ENCODE measurements at places on chromosomes 5 and 9.

DNA sequence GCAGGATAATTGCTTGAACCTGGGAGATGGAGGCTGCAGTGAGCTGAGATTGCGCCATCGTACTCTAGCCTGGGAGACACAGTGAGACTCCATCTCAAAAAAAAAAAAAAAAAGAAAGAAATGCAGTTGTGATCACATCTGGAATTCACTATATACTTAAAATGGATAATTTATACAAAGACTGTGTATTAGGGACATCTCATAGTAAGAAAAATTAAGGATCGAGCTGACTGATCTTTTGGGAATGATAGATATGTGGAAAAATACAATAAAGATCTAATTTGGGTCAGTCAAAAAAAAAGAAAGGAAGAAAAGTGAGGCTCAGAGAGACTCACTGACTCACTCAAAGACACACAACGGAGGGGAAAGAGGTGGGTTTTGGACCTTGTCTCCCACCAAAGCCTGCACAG, 73.2 kb upstream of the STXBP1 start:
- DNase-seq, result no peak

- no peak for DNase-seq
Observed at GRCh38 chr5:122972877-122973276, 63.6 kb downstream of the PPIC start.

DNA sequence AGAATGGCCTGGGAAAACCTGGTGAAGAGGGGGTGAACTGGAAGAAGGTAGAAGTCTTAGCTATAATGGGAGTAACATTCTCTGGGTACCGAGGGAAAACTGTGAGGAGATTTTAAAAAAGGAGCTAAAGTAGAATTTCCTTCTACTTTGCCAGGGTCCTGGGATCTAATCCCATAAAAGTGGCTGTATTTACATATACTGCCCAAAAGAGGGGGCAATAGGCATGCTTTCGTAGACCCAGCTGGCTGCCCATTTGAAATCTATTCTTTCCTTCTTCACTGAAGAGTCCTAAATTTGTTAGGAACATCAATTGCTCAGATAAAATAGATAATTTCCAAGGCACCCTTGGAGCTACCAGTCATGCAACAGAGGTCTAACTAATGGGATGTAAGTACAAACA, 159.2 kb downstream of the CDC42SE2 start:
- DNase-seq, result no peak

DNA sequence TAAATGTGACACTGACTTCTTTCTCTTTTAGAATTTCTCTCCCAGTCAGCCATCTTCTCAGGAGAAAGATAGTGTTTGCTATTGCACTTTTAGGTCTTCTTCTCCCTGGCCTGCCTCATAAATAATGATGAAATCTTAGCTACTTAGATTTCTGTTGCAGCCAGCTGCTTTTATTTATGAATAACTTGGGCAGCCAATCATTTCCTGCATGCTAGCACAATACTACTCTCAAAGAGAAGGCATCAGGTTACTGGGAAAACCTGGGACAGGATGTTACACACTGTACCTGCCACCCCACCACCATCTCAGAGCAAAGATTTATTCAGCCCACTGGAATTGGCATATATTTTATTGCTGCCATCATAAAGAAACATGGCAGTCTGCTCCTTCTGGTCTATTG, 266.6 kb downstream of the PRELID2 start:
- DNase-seq, result no peak

DNA sequence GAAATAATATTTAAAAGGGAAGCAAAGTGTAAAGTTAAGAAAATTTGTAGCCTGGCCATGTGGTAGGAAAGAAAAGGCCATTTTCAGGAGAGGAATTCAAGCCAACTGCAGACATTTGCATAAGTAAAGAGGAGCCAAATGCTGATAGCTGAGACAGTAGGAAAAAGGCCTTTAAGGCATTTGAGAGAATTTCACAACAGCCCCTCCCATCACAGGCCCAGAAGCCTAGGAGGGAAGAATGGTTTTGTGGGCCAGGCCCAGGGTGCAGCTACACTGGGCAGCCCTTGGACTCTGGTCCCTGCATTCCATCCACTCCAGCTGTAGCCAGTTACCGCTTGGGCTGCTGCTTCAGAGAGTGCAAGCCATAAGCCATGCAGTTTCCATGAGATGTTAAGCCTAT, 1556.8 kb downstream of the EFNA5 start:
- no peak for DNase-seq

DNA sequence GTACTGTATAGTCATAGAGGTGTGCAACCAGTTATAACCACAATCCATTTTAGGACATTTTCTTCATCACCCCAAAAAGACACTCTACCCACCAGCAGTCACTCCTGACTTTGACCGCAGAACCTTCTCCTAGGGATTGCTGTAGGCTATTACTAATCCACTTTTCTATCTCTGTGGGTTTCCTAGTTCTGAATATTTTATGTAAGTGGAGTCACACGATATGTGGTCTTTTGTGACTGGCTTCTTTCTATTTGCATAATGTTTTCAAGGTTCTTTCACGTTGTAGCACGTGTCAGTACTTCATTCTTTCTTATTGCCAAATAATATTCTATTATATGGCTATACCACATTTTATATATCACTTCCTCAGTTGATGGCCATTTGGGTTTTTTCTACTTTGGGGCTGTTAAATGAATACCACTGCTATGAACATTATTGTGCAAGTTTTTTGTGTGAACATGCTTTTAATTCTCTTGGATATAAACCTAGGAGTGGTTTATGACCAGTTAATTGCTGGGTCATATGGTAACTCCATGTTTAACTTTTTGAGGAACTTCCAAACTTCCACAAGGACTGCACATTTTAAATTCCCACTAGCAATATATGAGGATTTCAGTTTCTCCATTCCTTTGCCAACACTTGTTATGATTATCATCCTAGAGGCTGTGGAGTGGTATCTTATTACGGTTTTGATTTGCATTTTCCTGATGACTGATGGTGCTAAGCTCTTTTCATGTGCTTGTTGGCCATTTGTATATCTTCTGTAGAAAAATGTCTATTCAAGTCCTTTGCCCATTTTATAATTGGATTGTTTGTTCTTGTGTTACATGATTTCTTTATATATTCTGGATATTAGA, 37.8 kb downstream of the MRRF start:
- no peak for DNase-seq

- no peak for DNase-seq
Observed at GRCh38 chr9:29865764-29866313, 2292.6 kb upstream of the C9orf72 start.

GRCh38 chr9:124758691-124759090, 12.4 kb downstream of the NR6A1 start:
- no peak for DNase-seq

GRCh38 chr9:31745886-31746285, 638.6 kb upstream of the ACO1 start:
- DNase-seq, result no peak

- DNase-seq, result no peak
Observed at GRCh38 chr9:68844157-68844556, 139.1 kb downstream of the PIP5K1B start.

GRCh38 chr5:72537166-72537565, 30.0 kb upstream of the ZNF366 start:
- no peak for DNase-seq

GRCh38 chr9:4509590-4509984, 19.3 kb downstream of the SLC1A1 start:
- DNase-seq, result no peak

- no peak for DNase-seq
Observed at GRCh38 chr5:3511519-3511918, 84.1 kb upstream of the IRX1 start.

DNA sequence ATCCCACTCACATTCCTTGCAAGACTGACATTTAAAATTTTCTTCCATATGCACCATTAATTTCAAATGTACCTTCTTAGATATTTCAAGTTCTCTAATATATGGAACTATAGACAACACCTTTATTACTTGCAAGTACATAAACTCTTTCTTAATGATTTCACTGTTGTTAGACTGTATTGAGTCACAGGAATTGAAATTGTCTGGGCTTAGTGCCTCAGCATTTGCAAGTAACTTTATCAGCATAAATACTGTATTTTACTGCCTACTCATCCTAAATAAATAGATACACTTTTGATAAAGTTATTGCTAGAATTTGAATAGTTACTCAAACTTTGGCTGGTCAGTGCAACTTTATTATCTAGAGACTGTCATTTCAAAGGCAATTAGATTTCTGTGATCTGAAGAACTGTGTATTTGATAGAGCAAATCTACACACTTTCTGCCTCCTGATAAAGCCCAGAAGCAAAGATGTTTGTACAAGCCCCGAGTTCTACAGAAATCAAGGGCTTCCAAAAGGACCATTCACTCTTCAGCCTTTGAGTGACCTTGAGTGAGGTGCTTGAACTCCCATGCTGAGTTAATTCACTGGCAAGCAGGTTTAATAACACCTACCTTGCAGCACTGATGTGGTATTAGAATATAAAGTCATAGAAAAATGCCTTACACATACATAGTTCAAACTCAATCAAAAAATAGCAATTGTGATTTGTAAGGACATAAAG, 91.6 kb downstream of the COX7C start:
- no peak for DNase-seq

GRCh38 chr9:35756275-35757225, 2.5 kb upstream of the MSMP start:
- peak; percentile 18 for DNase-seq

- DNase-seq, result no peak
Observed at GRCh38 chr5:133238426-133239205, 186.8 kb downstream of the HSPA4 start.

- DNase-seq, result peak; percentile 50
Observed at GRCh38 chr5:150485693-150486401, 22.1 kb upstream of the NDST1 start.

DNA sequence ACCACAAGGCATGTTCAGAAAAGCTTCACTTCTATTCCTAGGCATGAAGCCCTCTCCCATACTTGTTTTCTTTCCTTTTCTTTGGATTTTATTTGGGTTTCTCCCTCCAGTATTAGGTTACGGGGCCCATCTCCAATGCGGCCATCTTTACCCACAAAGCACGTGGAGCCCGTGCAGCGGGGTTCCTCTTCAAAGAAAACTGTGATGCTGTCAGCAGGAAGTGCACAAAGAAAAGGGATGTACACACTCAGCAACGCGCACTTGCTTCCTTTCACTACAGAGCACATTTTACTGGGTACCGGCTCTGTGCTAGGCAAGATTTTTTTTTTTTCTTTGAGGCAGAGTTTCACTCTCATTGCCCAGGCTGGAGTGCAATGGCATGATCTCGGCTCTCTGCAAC, 106.6 kb downstream of the COL23A1 start:
- no peak for DNase-seq

DNA sequence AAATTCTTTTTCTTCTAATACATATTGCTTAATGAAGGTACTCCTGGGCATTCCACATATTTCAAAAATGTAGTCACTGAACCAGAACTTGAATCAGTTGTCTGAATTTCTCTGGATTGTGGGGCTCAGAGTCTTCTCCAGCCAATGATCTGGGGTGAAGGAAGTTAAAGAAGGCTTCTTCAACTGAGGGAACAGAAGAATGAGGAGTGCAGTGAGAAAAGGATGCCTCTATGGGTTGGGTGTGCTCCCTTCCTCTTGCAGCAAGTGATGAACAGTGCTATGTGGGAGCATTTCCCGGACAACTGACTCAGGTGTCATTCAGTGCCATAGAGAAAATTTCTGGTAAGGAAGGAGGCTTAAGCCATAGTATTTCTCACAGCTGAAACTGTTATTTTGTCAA, 7.9 kb downstream of the LNPEP start:
- no peak for DNase-seq

- DNase-seq, result no peak
Observed at GRCh38 chr5:79955356-79955895, 35.6 kb downstream of the MTX3 start.

GRCh38 chr5:97266576-97266975, 83.5 kb upstream of the RIOK2 start:
- peak; percentile 2 for DNase-seq

GRCh38 chr9:123020796-123021195, 12.7 kb upstream of the GPR21 start:
- no peak for DNase-seq

DNA sequence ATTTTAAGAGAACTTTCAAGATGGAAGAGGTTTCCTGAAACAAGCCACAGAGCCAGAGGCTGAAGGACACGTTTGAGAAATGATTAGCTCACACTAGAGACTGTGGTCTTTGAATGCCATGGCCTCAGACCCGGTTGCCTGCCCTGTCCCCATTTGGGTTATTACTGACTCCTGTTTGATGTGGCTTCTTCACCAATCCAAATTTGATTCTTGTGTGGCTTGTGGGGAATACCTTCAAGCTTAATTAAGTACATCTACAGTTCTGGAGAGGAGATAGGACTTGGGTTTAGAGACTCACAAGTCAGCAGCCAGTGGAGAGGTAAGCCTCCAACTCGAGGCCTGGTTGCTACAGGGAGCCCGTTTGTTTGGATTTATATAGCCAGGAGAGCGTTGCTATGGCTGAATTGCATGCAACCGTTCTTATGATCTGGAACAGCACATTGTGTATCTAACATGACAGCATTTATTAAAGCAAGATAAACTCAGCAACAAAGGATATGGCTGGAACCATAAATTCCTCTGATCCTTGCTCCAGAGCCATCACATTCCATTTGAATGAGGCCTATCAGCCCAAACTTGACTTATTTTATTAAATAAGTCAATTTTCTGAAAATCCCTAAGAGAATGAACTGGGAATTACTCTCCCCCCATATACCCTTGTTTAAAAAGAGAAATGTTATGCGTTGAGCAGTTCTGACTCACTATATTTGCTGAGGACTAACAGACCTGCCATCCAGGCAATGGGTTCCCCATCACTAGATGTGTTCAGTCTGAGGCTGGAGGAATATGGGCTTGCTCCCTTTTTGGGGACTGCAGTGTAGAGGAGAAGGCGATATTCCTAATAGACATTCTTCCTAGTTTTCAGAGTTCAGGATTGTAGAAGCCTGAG, 88.4 kb upstream of the TNFSF8 start:
- DNase-seq, result no peak

DNA sequence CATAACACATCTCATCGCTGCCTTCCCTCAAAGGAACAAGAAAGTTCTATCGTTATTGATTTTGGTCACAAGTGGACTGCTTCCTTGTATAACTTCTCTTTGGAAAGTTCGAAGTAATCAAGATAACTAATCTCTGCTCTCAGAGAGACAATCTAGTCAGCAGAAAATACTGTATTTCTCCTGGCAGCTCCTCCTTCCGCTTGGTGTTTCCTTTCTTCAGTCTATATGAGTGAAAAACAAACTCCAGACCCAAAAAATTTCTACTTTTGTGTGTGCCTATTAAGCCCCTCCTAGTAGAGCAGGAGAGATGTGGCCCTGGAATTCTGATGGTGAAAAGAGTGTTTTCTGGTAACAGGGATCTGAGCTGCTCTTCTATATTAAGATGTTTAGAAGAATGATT, 24.5 kb downstream of the OSTF1 start:
- DNase-seq, result no peak

Measured in substantia nigra (tissue), 51 donors.